ENCODE measurements at places on chromosomes 5 and 9. TPM values are rescaled to one million over a fixed set of nuclear protein-coding genes. Genes with fewer than 3 reads are reported as not detected.
A peak's percentile ranks its signal among the peaks of the same experiment; 100 is the strongest.

INSL4 gene
- not detected for total RNA-seq

CARD6 gene
- 7.1 TPM for total RNA-seq

- no peak overlapping the region for H3K4me3 ChIP-seq
- H3K4me1 ChIP-seq = no peaks in the 10 kb centered on the region
- no peaks in the 10 kb centered on the region for H3K27me3 ChIP-seq
- H3K27ac ChIP-seq = no peak overlapping the region
- DNase-seq = peak; percentile 1
Measured at GRCh38 chr5:87899208-87899661, 369.4 kb downstream of the TMEM161B start.

DNA sequence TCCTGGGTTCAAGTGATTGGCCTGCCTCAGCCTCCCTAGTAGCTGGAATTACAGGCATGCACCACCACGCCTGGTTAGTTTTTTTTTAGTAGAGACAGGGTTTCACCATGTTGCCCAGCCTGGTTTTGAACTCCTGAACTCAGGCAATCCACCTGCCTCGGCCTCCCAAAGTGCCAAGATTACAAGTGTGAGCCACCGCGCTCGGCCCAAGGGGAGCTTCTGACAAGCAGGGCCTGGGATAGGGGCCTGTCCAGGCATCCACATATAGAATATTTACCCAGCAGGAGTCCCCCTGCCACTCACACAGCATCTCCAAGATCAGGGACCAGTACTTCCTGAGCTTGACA is 10.1 kb downstream of the IRF1 start:
- no peaks in the 10 kb centered on the region for H3K4me1 ChIP-seq
- DNase-seq = no peak
- no peak overlapping the region for H3K4me3 ChIP-seq
- no peak overlapping the region for H3K27ac ChIP-seq

DNA sequence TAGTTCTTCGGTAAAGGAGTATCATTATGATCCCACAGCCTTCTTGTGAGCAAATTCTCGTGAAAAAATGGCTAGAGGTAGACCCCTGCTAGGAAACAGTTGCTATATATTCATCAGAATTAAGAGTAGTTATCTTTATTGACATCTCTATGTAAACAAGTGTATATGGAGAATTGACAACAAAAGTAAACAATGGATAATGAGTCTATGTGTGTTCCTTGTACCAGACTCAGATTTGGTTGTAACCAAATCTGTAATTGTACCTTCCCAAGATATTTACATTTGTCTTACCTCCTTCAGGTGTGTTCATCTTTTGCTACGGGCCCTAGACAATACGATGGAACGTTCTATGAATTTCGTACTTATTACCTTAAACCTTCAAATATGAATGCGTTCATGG is 2.1 kb downstream of the NIPSNAP3B start:
- peaks cover under 1% of the 10 kb centered on the region for H3K36me3 ChIP-seq
- H3K4me3 ChIP-seq = no peak overlapping the region
- H3K4me1 ChIP-seq = no peaks in the 10 kb centered on the region
- H3K27ac ChIP-seq = no peak overlapping the region
- no peak for DNase-seq

All from GM23248 (cell line).